ENCODE measurements at places on chromosomes 12 and 14.

DNA sequence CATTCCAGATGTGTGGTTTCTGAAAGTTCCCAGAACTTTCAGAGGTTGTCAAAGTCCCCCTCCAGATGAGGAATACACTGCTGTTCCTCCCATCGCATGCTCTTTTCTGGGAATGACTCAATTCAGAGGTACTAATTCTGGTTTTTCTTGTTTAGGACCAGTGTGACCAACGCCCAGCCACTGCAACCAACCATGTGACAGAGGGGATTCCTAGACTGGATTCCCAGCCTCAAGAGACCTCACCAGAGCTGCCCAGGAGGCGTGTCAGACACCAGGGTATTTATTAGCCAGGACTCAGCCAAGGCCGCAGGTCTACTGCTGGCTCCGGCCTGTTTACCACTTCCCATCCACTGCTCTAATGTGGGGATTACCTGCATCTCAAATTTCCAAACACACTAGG, 24.2 kb downstream of the TRAFD1 start:
- DNase-seq, result no peak

DNA sequence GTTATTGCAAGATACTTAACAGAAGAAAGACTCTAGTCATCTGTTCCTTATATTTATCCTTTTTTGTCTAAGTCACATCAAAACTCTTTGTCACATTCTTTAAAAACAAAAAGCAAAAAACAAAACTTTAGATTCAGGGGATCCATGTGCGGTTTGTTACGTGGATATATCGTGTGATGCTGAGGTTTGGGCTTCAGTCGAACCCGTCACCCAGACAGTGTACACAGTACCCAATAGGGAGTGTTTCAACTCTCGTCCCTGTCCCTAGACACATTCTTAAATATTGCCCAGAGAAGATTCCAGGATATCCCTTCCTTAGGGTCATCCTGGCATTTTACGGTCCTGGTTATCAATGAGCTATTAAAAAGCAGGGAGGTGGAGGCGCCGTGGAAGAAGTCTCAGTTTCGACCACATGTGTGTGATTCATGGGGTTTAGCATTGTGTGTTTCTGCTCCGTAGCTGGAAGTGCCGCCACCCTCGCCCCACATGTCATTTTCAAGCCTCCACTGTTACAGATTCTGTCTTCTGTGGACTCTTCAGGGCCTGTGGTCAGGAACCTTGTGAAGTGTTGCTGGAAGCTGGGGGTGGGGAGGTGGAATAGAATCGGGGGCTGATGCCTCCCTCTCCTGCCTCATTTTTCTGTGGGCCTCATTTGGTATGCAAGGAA, 19.9 kb downstream of the CCND2 start:
- peak; percentile 41 for DNase-seq

GRCh38 chr14:74948228-74949175, 6.9 kb downstream of the PGF start:
- no peak for DNase-seq

DNA sequence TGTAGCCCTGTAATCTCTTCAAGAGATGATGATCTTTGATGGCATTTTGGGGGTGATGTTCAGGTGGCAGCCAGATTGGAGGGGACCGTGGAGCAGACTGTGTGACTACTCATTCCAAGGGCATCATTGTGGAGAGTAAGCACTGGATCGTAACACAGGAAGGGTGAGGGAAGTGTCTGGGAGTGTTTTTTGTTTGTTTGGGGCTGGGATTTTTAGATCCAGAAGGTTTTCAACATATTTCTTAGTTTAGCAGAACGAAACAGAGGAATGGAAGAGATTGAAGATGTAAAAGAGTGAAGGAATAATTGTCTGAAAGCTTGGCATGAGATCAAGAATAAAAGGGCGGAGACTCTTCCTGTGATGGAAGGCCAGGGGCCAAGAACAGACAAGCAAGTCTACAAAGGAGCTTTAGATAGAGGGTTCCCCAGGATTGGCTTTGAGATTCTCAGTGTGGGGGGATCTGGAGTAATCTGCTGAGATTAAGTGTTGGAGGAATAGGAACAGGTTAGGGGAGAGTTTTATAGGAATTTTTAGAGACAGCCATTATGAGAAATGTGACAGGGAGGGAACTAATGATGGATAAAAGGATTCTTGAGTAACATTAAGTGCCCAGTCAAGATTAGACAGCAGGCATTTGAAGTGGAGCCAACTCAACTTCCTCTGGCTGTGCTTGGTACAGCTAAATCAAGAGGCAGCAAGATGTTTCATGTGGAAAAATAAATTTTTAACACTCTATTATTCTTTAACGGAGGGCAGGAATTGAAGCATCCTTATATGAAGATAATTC, 79.7 kb upstream of the REP15 start:
- DNase-seq, result no peak

GRCh38 chr14:64562436-64562835, 12.7 kb downstream of the PPP1R36 start:
- no peak for DNase-seq

DNA sequence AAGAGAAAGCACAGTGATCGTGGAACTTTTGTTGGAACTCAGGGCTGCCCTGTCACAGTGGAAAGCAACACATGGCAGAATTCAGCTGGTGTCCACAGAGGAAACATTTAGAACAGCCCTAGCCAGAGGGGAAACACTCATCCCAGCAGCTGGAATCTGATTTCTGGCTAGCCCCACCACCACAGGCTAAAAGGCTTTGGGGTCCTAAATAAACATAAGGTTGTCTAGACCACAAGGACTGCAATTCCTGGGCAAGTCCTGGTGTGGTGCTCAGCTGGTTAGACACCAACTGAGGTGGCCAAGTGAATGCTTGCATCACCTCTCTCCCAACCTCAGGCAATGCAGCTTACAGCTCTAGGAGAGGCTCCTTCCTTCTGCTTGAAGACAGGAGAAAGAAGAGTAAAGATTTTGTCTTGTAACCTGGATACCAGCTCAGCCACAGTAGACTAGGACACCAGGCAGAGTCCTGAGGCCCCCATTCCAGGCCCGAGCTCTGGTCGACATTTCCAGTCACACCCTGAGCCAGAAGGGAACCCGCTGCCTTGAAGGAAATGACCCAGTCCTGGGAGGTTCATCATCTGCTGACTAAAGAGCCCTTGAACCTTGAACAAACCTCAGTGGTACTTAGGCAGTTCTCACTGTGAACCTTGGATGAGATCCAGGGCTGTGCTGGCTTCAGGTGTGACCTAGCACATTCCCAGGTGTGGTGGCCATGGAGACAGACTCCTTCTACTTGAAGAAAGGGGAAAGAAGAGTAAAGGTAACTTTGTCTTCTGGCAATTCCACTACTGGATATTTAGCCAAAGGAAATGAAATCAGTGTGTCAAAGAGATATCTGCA, 85.4 kb upstream of the PLXNC1 start:
- no peak for DNase-seq

- DNase-seq, result no peak
Observed at GRCh38 chr14:89798212-89798773, 156.2 kb downstream of the EFCAB11 start.

GRCh38 chr12:78916845-78917480, 52.4 kb downstream of the SYT1 start:
- DNase-seq, result no peak

- no peak for DNase-seq
Observed at GRCh38 chr12:55002355-55002754, 17.4 kb upstream of the NEUROD4 start.

GRCh38 chr14:38389681-38390080, 133.8 kb upstream of the CLEC14A start:
- DNase-seq, result no peak

GRCh38 chr14:104770851-104771272, 17.9 kb downstream of the SIVA1 start:
- no peak for DNase-seq

Data from stimulated activated naive CD8-positive, alpha-beta T cell treated with anti-CD3 and anti-CD28 coated beads, Interleukin-15, amount 100 ng/mL, for 72 hours (primary cell).